Pancreas (tissue), 10 donors: ENCODE measurements at places on chromosomes 11 and 22. TPM values are rescaled to one million over a fixed set of nuclear protein-coding genes. Genes with fewer than 3 reads are reported as not detected.

GRCh38 chr11:106098893-106099553, 21.6 kb downstream of the AASDHPPT start:
- no peak for DNase-seq
- no peaks in the 10 kb centered on the region for H3K4me1 ChIP-seq
- no peaks in the 10 kb centered on the region for H3K27me3 ChIP-seq
- no peak overlapping the region for H3K4me3 ChIP-seq
- H3K27ac ChIP-seq = no peak overlapping the region
- H3K36me3 ChIP-seq = no peaks in the 10 kb centered on the region

DNA sequence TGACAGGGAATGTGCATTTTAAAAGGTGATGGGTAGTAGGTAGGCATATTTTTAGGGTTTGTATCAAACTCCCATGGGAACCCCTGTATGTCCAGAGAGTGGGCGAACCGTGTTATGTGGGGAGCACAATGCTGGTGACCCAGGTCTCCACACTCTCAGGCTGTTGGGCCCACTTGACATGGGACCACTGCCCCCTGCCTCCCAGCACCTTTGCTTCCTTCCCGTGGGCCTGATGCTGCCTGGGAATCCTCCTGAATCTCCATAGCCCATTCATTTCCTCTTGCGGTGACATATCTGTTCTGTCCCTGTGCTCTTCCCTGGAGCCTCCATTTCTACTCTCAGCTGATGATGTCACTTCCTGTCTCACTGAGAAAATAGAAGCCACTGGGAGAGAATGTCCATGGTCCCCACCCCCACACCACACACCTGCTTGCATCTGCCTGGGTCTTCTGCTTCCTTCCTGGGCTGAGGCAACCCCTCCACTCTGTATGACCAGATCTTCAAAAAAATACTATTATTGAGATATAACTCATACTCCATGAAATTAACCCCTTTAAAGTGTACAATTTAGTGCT, 55.8 kb upstream of the THY1 start:
- H3K4me1 ChIP-seq = no peaks in the 10 kb centered on the region
- no peak for DNase-seq
- H3K27ac ChIP-seq = no peak overlapping the region
- no peak overlapping the region for H3K4me3 ChIP-seq
- no peaks in the 10 kb centered on the region for H3K36me3 ChIP-seq
- no peaks in the 10 kb centered on the region for H3K27me3 ChIP-seq

DNA sequence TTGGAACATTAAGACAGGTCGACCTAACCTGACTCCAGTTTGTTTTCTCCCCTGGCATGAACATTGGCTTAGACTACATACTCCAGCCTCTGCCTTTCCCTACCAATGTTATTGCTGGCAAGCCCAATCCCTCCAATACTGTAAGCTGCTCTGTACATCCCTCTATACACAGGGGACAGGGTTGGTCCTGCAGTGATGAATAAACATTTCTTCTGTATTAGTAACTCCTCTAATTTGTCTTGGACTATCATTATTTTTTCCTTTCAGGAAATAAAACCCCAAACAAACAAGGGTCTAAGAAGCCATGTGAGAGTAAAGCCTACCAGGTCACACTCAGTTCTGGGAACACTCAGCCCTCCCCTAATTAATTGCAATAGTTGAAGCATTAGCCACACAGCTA, 35.1 kb upstream of the FJX1 start:
- H3K36me3 ChIP-seq = no peaks in the 10 kb centered on the region
- H3K27ac ChIP-seq = no peak overlapping the region
- H3K27me3 ChIP-seq = no peaks in the 10 kb centered on the region
- no peak overlapping the region for H3K4me3 ChIP-seq

- peak; percentile 58 for DNase-seq
- H3K4me1 ChIP-seq = peaks cover 7% of the 10 kb centered on the region
- H3K27me3 ChIP-seq = no peaks in the 10 kb centered on the region
- H3K4me3 ChIP-seq = peak overlapping the region; percentile 15
Observed at GRCh38 chr11:46238078-46238966, 39.1 kb upstream of the CREB3L1 start.

DNA sequence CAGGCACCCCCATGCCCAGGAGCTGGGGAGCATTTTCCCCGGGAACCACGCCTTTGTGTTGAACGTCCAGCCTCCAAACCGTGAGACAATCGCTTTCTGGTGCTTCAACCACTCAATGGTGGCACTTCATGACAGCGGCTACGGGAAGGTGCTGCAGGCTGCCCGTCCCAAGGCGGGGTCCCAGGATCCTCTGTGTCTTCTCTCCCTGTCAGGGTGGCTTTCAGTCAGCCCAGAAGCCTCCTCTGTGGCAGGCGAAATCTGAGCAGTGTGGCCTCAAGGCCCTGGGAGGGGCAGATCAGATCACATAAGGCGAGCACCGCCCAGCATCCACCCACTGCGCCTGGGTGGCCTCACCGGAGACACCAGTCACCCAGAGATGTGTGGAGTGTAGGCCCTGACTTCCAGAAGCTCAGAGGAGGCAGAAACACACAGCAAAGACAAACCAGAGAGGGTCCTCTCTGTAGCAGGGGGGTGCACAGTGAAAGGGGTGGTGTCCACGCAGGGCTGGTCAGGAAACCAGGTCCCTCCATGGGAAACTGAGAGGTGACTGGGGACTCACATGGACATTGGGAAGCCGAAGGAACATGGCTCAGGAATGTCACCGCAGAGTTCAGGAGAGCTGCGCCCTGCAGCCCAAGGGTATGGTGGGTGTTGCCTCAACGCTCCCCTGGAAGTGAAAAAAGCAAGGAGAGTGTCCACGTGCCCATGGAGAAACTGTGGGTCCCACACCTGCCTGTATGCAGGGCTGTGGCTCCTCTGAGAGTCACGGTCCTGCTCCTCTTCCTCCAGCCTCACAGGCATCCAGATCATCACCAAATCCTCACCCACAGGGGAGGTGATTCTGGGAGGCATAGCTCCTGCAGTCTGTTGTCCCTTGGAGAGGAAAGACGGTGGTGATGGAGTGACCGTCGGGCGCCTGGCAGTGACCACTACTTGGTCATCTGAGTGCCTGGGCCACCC, 1420.7 kb downstream of the TBC1D22A start:
- H3K36me3 ChIP-seq = no peaks in the 10 kb centered on the region
- H3K4me3 ChIP-seq = no peak overlapping the region
- no peak for DNase-seq
- no peaks in the 10 kb centered on the region for H3K27me3 ChIP-seq
- no peaks in the 10 kb centered on the region for H3K4me1 ChIP-seq

GRCh38 chr11:116134450-116134849, 630.2 kb upstream of the CADM1 start:
- no peaks in the 10 kb centered on the region for H3K4me1 ChIP-seq
- no peaks in the 10 kb centered on the region for H3K36me3 ChIP-seq
- H3K27ac ChIP-seq = no peak overlapping the region
- no peak overlapping the region for H3K4me3 ChIP-seq

DNA sequence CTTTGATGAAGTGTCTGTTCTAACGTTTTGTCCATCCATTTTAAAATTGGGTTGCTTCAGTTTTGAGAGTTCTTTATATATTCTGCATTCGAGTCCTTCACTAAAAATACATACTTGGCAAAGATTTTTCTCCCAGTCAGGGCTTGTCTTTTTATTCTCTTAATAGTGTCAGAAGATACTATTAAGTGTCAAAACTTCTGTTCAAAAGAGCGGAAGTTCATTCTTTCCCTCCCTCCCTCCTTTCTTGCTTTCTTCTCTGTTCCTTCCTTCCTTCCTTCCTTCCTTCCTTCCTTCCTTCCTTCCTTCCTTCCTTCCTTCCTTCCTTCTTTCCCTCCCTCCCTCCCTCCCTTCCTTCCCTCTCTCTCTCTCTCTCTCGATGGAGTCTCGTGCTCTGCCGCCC, 7.6 kb upstream of the MUC6 start:
- H3K4me3 ChIP-seq = no peak overlapping the region
- peaks cover 20% of the 10 kb centered on the region for H3K4me1 ChIP-seq
- H3K36me3 ChIP-seq = no peaks in the 10 kb centered on the region
- H3K27ac ChIP-seq = no peak overlapping the region
- no peaks in the 10 kb centered on the region for H3K27me3 ChIP-seq
- no peak for DNase-seq

GRCh38 chr11:27705873-27706820, 5.9 kb upstream of the BDNF start:
- no peaks in the 10 kb centered on the region for H3K4me1 ChIP-seq
- peaks cover 15% of the 10 kb centered on the region for H3K27me3 ChIP-seq
- DNase-seq = no peak
- no peaks in the 10 kb centered on the region for H3K36me3 ChIP-seq

Gene SLC36A4
- total RNA-seq = 4.4 TPM

Gene SELENOM
- 49.3 TPM for total RNA-seq

Gene MAPK8IP1
- 21.3 TPM for total RNA-seq

Gene MS4A6E
- total RNA-seq = not detected

Gene IRF7
- total RNA-seq = 30.0 TPM
